NCI-H1694 (cell line): ENCODE measurements at places on chromosomes 7 and 10.

DNA sequence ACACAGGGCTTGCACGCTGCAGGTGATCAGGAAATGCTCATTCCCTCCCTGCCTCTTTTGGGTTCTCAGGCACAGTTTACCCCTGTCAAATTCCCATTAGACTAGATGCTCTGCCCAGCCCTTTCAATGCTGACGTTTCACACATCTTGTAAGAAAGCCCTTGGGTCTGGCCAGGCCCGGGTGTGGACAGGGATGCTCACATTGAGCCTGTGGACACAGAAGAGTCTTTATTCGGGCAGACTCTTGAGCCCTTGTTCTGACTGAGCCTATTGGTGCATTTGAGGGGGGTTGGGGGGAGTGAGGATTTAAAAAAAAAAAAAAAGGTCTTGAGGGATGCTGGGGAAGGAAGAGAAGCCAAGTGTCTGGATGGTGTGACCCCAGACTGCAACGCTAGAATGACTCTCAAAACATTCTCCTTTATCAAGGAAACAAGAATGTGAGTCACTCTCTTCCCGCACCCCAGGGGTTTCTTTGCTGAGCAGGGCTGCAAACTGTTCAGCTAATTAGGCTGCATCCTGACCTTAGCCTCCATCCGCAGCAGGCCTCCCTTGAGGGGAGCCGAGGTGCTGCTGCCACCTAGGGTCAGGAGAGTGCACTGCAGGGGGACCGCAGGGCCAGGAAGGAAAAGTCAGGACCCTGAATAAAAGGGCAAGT lies 53.6 kb upstream of the TMEM72 start:
- DNase-seq: no peak

- no peak for DNase-seq
Observed at GRCh38 chr7:91416155-91416865, 152.1 kb downstream of the FZD1 start.

GRCh38 chr10:122954731-122955050 lies 664 bp upstream of the C10orf88 start:
- no peak for DNase-seq

GRCh38 chr10:6140965-6141295 lies 52.1 kb downstream of the RBM17 start:
- no peak for DNase-seq

- DNase-seq: no peak
Observed at GRCh38 chr10:73810735-73811465, 498 bp downstream of the NDST2 start.

DNA sequence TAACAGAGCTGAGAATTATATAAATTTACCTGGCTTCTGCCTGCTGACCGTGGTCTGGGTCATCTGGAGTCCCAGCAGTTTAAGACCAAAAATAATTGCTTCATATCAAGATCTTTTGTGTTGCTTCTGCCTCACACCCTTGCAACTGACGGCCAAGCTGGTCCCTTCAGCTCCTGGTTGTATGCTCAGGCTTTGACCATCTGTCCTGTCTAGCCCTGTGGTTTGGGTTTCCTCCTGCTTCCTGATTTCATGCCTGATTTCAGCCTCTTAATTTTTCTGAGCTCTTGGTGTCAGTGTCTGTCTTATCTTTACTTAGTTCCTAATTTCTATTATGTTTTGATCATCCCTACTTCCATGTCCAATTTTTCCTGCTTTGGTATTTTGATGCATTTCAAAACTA lies 87.9 kb upstream of the PLXDC2 start:
- no peak for DNase-seq
